ENCODE measurements at places on chromosomes 1 and 21.

DNA sequence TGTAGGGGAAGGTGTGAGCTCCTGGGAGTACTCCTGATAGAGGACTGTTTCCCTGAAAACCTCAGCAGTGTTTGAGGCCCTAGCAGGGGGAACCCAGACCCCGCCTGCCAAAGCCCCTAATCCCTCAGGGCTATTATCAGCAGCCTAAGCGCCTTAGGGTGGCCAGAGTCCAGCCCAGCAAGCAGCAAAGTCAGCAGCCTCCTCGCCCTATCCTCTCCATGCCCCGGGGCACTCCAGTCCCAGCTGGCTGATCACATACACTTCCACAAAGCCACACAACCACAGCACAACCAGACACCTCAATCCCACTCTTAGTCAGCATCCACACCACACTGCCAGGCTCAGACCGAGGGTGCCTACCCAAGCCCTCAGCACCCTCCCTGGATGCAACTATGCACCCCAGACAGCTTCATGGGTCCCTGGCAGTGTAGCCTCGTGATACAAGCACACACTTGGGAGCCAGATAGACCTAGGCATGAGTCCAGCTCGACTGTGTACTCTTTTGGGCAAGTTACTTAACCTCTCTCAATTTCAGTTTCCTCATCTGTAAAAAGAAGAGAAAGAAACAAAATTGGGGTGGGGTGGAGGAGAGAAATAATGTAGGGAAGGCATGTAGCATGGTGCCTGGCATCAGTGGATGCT, 7.1 kb downstream of the IGSF9 start:
- ATAC-seq: peak; percentile 6

- peak; percentile 40 for ATAC-seq
Observed at GRCh38 chr1:153962088-153963029, 978 bp downstream of the SLC39A1 start.

- no peak for ATAC-seq
Observed at GRCh38 chr1:161826478-161826877, 60.4 kb downstream of the ATF6 start.

DNA sequence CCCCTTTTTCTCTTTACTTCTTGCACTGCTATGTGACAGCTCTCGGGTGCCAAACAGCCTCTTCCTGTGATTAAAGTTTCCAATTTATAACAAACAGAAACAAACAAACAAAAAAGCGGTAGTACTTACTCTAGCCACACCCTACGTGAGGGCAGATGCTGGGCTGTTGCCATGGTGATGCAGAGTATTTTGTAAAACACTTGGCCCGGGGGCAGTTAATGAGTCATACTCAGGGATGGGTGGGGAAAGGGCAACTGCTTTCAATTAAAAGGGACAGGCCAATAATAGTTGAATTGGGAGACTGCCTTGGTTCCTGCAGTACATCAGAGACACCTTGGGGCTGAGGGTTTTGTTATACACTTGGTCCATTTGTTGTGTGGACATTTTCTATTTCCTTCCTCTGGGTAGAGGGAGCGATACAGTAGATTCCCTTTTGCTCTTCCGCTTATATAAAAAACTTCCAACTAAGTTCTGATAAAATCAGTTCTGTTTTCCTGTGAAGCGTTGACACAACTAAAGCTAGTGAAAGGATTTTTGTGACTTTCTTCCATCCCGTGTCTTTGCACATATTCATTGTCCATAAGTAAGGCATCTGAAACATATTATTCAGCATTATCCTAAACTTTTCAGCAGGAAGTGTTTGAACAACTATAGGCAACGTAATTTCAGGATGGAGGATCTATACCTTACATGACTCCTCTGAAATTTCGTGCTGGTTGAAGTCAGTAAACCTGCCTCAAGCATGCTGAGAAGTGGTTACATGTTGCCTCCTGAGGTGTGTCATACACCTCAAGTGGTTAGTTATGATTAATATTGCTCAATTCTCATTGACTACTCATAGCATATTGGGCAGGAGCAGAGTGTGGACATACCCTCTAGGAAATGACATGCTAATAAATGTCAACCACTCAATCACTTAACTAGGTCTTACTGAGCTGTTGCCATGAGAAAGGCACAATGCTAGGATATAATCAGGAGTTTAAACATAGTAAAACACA, 36.7 kb upstream of the THEM4 start:
- peak; percentile 90 for ATAC-seq
